Kidney epithelial cell (primary cell): ENCODE measurements at places on chromosomes 7 and 10. TPM values are rescaled to one million over a fixed set of nuclear protein-coding genes. Genes with fewer than 3 reads are reported as not detected.

Gene EBLN1
- not detected in 2 replicates for total RNA-seq

GRCh38 chr7:12730523-12730922 is 43.1 kb downstream of the ARL4A start:
- DNase-seq: no peak

- no peak for DNase-seq
Measured at GRCh38 chr10:97870990-97871389, 21.3 kb downstream of the GOLGA7B start.

- no peak for DNase-seq
Measured at GRCh38 chr7:113922049-113922448, 3.2 kb upstream of the PPP1R3A start.
